RPMI7951 (cell line): ENCODE measurements at places on chromosomes 4 and X. TPM values are rescaled to one million over a fixed set of nuclear protein-coding genes. Genes with fewer than 3 reads are reported as not detected.

CLDN34 gene
- 0.29 TPM in 1 of 2 replicates, not detected in the other for total RNA-seq

RTL5 gene
- 0.78 and 1.2 TPM in 2 replicates for total RNA-seq

DNA sequence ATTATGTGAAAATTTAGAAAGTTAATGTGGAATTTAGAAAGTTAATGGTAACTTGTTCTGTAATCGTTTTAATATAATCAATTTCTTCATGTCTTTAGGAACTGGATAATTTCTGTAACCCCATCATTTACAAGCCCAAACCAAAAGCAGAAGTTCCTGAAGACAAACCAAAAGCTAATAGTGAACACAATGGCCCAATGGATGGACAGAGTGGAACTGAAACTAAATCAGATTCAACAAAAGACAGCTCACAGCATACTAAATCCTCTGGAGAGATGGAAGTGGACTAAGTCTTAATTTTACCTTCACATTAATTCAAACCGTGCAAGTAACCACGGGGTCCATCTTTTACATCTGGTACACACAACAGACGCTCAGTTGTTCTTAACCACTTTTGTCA is 48.1 kb upstream of the PLK4 start:
- DNase-seq = peak; percentile 15

DNA sequence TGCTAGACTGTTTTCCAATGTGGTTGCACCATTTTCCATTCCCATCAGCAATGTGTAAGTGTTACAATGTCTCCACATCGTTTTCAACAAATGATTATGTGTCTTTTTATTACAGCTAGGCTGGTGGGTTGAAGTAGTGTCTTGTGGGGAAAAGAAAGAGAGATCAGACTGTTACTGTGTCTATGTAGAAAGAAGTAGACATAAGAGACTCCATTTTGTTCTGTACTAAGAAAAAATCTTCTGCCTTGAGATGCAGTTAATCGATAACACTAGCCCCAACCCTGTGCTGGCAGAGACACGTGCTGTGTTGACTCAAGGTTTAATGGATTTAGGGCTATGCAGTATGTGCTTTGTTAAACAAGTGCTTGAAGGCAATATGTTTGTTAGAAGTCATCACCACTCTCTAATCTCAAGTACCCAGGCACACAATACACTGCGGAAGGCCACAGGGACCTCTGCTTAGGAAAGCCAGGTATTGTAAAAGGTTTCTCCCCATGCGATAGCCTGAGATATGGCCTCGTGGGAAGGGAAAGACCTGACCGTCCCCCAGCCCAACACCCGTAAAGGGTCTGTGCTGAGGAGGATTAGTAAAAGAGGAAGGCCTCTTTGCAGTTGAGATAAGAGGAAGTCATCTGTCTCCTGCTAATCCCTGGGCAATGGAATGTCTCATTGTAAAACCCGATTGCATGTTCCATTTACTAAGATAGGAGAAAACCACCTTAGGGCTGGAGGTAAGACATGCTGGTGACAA is 23.0 kb upstream of the UGT2B15 start:
- DNase-seq = no peak

DNA sequence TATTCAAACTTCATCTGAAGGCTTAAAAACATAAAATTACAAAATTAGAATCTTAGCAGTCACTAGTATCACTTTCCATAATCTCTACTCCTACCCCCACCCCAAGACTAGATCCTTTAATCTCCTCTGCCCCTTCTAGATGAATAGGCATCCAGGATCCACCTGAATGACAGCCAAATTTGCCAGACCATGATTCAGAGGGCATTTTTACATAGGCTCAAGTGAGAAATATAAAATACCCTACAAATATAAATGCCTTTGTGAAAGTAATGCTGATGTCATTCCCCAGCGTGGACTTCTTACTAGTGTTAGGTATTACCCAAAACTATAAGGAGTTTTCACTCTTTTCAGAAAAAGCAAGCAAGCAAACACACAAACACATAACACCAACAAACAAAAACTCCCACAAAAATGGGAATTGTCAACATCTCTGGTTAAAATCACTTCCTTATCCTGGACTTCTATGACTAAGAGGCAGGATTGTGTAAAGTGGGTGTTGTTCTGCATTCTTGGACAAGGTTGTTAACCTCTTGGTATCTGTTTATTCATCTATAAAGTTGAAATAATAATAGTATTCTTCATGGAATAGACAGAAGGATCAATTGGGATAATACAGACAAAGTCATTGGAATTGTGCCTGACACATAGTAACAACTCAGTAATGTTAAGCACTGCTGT is 51.3 kb upstream of the TMPRSS11F start:
- DNase-seq = no peak
